ENCODE measurements at places on chromosomes 4 and X.

GRCh38 chrX:65241059-65241721, 264.9 kb upstream of the ZC4H2 start:
- no peak overlapping the region for H3K27ac ChIP-seq
- no peaks in the 10 kb centered on the region for H3K36me3 ChIP-seq
- H3K4me1 ChIP-seq = no peaks in the 10 kb centered on the region
- no peaks in the 10 kb centered on the region for H3K27me3 ChIP-seq

DNA sequence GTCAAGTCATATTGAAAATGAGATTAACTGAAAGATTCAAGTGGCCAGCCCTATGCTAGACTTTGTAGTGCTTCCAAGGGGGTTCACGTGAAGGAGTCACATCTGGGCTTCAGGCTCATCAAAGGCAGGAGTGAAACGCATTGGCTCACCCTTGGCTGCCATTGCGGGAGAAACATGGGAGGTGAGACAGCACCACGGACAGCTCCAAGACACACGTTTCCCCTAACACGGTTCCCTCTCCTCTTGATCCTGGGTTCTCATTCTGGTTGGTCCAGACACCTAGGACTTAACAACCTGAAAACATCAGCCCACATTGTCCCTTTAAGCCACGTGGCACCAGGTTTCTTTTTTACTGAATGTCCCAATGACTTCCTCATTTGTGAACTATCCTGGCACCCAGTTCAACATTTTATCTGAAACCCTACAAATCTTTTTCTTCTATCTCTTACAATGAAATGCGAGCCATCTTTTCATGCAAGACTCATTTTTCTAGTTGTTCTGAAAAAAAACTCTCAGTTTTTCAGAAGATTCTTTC, 279.0 kb upstream of the VCX3A start:
- no peak overlapping the region for H3K4me3 ChIP-seq
- H3K27ac ChIP-seq = no peak overlapping the region
- no peaks in the 10 kb centered on the region for H3K27me3 ChIP-seq
- DNase-seq = peak; percentile 26
- H3K4me1 ChIP-seq = no peaks in the 10 kb centered on the region

GRCh38 chr4:189202182-189202868, 738.3 kb upstream of the FRG1 start:
- no peaks in the 10 kb centered on the region for H3K4me1 ChIP-seq
- peak; percentile 20 for DNase-seq
- H3K27ac ChIP-seq = no peak overlapping the region
- no peaks in the 10 kb centered on the region for H3K27me3 ChIP-seq

- no peaks in the 10 kb centered on the region for H3K27me3 ChIP-seq
- no peak for DNase-seq
- H3K4me3 ChIP-seq = no peak overlapping the region
- H3K4me1 ChIP-seq = no peaks in the 10 kb centered on the region
Measured at GRCh38 chr4:183950536-183950935, 45.4 kb downstream of the STOX2 start.

DNA sequence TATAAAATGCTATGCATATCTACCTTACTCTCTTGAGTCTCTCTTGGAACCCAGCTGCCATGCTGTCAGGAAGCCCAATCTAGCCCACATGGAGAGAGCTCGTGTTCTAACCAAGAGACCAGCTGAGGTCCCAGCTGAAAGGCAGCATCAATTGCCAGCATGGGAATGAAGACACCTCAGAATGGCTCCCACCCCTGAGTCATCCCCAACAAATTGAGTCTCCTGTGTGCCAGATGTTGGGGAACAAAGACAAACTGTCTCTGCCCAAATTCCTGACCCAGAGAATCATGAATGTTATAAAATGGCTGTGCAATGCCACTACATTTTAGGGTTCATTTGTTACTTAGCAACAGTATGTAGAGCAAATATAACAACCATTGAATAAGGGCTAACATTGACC, 105.2 kb upstream of the STX18 start:
- H3K4me1 ChIP-seq = no peaks in the 10 kb centered on the region
- no peaks in the 10 kb centered on the region for H3K27me3 ChIP-seq
- no peak overlapping the region for H3K4me3 ChIP-seq
- no peak overlapping the region for H3K27ac ChIP-seq
- DNase-seq = no peak

GRCh38 chr4:54165438-54165837, 63.7 kb upstream of the PDGFRA start:
- no peak overlapping the region for H3K4me3 ChIP-seq
- no peaks in the 10 kb centered on the region for H3K27me3 ChIP-seq
- H3K4me1 ChIP-seq = no peaks in the 10 kb centered on the region
- no peak overlapping the region for H3K27ac ChIP-seq
- DNase-seq = no peak
- no peaks in the 10 kb centered on the region for H3K36me3 ChIP-seq

GRCh38 chr4:114076899-114077570, 97.6 kb upstream of the ARSJ start:
- H3K4me1 ChIP-seq = no peaks in the 10 kb centered on the region
- no peak for DNase-seq
- H3K4me3 ChIP-seq = no peak overlapping the region
- H3K27ac ChIP-seq = no peak overlapping the region
- no peaks in the 10 kb centered on the region for H3K27me3 ChIP-seq
- H3K36me3 ChIP-seq = no peaks in the 10 kb centered on the region

- no peak overlapping the region for H3K27ac ChIP-seq
- no peaks in the 10 kb centered on the region for H3K36me3 ChIP-seq
- H3K27me3 ChIP-seq = no peaks in the 10 kb centered on the region
- DNase-seq = peak; percentile 78
- 0 out of 2 replicates have a peak, but pooled peaks cover 5% of the 10 kb centered on the region for H3K4me1 ChIP-seq
- H3K4me3 ChIP-seq = no peak overlapping the region
Measured at GRCh38 chr4:10629394-10629793, 55.2 kb downstream of the CLNK start.

GRCh38 chr4:89324671-89325070, 17.1 kb upstream of the GPRIN3 start:
- H3K36me3 ChIP-seq = no peaks in the 10 kb centered on the region
- no peak overlapping the region for H3K27ac ChIP-seq
- H3K4me1 ChIP-seq = no peaks in the 10 kb centered on the region
